ENCODE measurements at places on chromosomes 3 and 15.

- no peak for DNase-seq
These were observed 1.4 kb downstream of the NR1I2 start for GRCh38 chr3:119783255-119783654.

DNA sequence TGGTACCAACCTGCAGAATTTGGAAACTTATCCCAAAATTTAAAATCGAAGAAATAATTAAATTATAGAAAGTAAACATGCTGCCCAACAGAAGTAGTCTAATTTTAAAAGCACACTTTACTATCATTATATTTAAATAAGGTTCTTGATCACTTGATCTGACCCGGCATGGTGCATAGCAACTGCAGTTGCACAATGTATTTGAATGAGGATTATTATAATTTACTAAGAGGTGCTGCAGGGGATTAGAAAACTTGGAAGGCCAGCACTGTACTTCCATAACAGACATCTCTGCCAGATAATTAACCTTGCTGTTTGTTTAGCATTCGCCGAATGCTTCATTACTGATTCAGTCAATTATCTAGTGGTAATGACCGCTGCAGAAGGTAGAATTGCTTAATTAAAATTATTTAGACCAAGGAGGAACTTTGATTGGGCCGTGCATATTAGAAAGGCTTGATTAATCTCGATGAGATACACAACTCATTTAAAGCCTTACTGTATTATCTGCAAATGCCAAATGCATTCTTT lies 971.6 kb downstream of the ZPLD1 start:
- DNase-seq, result no peak

GRCh38 chr3:31142139-31142538 lies 247.7 kb upstream of the GADL1 start:
- DNase-seq, result no peak

DNA sequence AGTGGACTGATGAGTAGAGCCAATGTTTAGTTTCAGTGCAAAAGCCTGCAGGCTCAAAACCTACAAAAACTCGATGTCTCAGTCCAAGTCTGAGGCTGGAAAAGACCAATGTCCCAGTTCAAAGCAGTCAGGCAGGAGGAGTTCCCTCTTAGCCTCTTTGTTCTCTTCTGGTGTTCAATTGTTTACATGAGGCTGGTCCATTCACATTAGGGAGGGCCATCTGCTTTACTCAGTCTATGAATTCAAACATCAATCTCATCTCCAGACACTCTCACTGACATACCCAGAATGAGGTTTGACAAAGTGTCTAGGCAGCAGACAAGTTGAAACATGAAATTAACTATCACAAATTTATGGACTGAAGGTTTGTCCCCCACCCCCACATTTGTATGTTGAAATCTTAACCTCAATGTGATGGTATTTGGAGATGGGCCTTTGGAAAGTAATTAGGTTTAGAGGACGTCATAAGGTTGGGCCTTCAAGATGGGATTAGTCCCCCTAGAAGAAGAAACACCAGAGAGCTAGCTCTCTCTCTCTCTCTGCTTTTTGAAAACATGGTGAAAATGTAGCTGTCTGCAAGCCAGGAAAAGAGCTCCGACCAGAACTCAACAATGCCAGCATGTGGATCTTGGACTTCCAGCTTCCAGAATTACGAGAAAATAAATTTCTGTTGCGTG lies 438.5 kb upstream of the RGMA start:
- DNase-seq, result no peak

DNA sequence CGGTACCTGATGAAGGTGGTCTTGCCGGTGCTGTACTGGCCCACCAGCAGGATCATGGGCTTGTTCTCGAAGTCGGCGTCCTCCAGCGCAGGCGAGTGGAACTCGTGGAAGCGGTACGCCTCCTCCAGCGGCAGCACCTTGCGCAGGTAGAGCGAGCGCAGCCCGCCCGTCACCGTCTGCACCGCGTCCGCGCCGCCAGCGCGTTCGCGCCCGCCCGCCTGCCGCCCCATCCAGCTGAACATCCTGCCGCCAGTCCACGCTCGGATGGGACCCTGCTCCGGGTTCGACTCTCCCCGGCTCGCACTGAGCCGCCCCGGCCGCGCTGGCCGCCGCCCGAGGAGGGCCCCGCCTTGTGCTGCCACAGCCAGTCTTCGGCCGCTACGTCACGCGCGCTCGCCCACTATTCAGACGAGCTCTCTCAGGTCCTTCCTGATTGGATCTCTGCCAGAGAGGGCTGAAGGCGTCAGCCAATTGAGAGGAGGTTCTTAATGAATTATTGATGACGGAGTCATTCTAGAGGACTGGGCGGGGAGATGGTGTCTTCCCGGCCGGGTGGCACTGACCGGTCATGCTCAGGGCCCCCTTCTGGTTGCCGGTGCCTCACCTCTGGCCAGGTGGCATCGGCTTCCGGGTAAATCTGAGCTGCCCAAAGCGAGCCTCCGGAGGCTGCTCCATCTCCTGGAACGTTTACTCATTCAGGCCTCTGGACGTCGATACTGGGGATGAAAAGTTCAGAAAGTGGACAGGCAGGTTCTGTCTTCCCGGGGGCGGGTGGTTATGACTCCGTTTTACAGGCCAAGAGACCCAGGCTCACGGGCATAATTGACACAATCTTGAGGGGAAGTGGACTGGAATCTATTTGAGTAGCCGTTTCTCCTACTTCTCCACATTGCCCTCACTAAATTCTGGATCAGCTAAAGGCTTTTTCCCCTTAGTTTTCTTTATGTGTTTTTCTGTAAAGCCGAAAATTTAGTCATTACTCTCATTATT lies at the start of gene EHD4:
Gene EHD4, minus strand, starts transcription at position 305 of the 990 bp plus-strand sequence. Its CDS starts 63 bp downstream, at position 242.
- peak; percentile 89 for DNase-seq

DNA sequence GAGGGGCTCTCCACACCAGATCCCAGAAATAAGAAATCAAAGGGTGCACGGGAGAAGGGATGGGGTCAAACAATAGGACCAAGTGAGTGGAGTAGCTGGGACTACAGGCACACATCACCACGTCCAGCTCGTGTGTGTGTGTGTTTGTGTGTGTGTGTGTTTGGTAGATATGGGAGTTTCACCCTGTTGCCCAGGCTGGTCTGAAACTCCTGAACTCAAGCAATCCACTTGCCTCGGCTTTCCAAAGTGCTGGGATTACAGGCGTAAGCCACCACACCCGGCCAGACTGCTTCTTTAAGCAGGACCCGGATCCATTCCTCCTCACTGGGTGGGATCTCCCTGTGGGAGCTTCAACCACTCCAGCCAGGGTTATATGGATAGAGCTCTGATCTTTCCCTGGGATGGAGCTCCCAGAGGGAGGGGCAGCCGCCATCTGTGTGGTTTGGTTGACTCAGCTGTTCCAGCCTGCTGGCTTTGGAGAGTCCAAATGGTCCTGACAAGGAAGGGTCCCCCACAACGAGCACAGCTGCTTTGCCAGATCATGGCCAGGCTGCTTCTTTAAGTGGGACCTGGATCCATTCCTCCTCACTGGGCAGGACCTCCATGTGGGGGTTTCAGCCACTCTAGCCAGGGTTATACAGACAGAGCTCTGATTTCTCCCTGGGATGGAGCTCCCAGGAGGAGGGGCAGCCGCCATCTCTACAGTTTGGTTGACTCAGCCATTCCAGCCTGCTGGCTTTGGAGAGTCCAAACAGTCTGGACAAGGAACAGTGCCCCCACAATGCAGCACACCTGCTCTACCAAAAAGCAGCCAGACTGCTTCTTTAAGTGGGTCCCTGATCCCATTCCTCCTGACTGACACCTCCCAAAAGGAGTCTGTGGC lies 9.1 kb upstream of the AVEN start:
- DNase-seq, result no peak

- DNase-seq, result no peak
These were observed 209.5 kb upstream of the SUCLG2 start for GRCh38 chr3:67863869-67864268.

DNA sequence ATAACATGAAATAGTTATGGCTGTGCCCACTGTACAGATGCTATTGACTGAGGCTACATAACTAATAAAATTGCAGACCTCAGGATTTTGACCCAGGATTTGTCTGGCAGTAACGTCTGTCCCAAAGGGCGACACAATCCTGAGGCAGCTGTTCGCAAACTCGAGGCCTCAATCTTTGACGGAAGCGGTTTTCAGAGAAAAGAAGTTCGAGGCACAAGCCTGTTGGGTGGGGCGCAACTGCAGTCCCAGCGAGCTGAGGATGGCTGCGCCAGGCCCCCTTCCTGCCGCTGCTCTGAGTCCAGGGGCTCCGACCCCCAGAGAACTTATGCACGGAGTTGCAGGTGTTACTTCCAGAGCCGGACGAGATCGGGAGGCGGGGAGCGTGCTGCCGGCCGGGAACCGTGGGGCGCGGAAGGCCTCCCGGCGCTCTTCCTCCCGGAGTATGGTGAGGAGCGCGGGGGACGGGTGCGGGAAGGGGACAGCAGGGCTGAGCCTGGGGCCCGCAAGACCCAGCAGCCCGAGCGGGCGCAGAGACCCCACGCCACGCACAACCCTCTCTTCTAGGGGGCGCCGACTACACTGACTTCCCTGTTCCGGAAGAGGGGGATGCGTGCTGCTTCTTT lies at the start of gene PARP15:
Gene PARP15, plus strand, starts transcription at position 242 of the 623 bp plus-strand sequence. Its CDS starts 18 bp downstream, at position 260.
- DNase-seq, result no peak

- DNase-seq, result no peak
These were observed 385.7 kb downstream of the CGGBP1 start for GRCh38 chr3:87673132-87673531.

- DNase-seq, result no peak
These were observed 417.0 kb upstream of the AGTR1 start for GRCh38 chr3:148280623-148281242.

GRCh38 chr3:171614318-171614921 lies 154.2 kb upstream of the TNIK start:
- no peak for DNase-seq

- no peak for DNase-seq
These were observed 166.1 kb downstream of the RYR3 start for GRCh38 chr15:33476908-33477307.

DNA sequence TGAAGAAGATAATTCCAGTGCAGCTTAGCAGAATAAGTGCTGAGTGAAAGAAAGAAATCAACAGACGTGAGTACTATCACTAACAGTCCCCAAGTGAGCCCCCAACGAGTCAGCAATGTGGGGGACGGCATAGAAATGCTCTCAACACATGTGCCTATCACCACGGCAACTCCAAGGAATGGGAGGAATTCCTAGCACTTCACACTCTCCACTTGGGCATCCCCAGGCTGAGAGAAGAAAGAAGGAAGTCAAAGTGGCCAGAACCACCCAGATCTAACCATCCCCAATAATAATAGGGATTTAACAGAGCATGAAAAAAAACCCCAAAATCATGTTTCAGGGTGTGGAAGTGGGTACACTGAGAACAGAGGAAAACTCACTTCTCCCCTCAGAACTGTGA lies 29.3 kb upstream of the CPNE4 start:
- no peak for DNase-seq

DNA sequence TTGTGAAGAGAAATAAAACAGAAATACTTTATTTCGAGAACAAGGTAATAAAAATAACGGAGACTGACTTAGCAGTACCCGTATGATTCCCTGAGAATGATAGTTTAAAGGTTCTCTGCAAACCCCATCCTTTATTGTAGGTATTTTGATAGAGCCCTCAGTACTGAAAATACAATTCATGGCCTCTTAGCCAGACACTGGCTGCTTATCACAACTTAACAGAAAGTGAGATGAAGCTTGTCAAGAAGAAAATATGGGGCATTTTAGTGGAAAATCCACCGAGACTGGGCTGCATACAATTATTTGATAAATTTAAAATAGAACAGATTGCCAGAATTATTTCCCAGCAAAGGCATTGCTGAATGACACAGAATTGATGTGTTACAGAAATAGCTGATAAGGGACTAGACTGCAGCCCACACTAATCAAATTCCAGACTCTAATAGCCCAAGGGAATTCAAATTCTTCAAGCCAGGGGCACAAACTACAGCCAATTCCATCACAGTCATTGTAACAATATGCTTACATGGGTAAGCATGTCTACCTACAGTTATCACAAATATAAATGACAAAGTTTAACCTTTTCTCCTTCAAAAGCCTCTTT lies 521.9 kb downstream of the PLOD2 start:
- DNase-seq, result no peak

GRCh38 chr15:85496551-85497171 lies 116.3 kb downstream of the AKAP13 start:
- no peak for DNase-seq

GRCh38 chr3:152252755-152253154 lies 16.0 kb upstream of the MBNL1 start:
- DNase-seq, result no peak

- DNase-seq, result no peak
These were observed 29.0 kb downstream of the GYG1 start for GRCh38 chr3:149020196-149020838.

DNA sequence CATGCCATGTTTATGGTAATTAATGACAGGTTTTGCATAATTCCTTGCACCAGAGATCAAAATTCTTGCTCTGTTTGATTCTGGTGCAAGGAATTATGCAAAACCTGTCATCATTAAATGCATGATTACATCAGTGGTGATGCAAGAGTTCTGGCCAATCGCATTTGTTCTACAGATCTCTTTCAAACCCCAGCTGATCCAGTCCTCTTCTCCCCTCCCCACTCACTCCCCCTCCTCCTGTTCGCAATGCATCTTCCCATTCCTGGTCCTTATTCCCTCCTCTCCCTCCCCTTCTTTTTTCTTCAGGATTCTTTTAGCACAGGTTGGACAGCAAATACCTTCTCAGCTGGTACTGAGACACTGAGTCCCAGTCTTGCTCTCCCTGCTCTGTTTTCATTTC lies 82.1 kb downstream of the GABRB3 start:
- no peak for DNase-seq

- no peak for DNase-seq
These were observed 49.0 kb downstream of the MEF2A start for GRCh38 chr15:99614749-99615288.

- DNase-seq, result no peak
These were observed 140.9 kb downstream of the AQP9 start for GRCh38 chr15:58279106-58279505.

GRCh38 chr3:62318365-62318751 lies 55.0 kb downstream of the FEZF2 start:
- no peak for DNase-seq

DNA sequence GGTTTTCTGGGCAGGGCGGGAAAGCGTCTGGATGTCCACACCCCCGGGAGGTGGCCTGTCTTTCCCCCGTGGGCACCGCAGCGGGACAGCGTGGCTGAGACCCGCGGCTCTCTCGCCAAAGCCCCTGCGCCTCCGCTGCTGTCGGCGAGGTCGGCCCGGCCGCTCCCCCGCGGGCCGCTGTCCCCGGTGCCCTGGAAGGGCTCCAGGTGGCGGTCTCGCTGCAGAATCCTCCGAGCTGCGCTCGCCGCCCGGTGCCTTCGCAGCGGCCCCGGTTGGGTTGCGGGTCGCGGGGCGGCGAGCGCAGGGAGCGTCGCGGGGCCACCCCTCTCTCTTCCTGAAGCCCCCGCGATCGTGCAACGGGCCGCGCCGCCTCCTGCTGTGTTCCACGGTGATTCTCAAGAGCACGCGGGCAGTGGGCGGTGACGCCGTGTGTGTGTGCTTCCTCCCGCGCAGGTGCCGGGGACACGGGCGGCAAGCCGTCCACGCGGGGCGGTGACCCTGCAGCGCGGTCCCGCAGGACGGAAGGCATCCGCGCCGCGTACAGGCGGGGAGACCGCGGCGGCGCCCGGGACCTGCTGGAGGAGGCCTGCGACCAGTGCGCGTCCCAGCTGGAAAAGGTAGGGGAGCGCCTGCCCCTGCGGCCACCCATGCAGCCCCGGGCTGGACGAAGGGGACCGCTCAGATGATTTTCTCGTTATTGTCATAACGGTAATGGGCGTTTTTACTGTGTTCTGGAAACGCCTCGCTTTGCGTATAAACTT lies 54.4 kb downstream of the LRRK1 start:
- DNase-seq, result no peak
